ENCODE measurements at places on chromosomes 16 and 17.

DNA sequence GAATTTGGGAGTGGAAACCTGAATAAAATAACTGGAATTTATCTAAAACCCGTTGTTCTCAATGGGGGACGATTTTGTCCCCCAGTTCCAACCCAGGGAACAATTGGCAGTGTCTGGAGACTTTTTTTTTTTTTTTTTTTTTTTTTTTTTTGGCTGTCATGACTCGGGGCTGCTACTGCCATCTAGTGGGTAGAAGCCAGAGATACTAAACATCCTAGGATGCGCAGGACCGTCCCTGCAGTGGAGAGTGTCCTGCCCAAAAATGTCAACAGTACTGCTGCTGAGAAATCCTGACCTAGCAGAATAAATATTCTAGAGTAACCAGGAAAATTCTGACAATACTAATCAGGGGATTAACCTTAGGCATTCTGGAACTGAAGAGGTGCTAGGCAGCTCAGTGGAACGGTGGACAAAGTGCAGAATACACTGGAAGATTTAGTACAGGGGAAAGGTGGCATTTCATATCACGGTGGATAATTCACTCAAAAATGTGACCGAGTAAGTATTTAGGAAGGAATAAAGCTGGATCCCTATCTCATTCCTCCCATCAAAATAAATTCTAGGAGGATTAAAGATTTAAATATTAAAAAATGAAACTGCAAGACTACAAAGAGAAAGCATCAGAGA, 107.6 kb downstream of the SPECC1 start:
- no peak for DNase-seq

DNA sequence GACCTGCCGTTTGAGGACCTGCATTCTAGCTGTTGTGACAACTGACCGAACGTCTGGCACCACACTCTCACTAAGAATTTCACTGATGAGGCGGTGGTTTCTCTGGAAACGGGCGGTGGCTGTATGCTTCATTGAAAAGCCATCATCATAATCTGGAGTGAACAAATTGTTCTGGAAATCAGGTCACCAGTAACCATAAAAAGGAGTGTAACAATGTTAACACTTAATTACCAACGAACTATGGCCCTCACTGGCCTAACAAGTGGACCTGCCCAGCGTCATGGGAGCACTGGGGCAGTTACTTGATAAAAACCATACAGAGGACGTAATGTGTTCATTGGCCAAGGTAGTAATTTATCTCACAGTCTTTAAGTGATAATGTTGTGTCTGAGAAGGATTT, 15.4 kb downstream of the SMARCE1 start:
- no peak for DNase-seq

GRCh38 chr17:81927653-81928543, at the start of gene MAFG:
MAFG (minus strand) TSS chr17:81927735; CDS start chr17:81923185, 4,550 bp downstream.
- DNase-seq: peak; percentile 96

- no peak for DNase-seq
Observed at GRCh38 chr17:78669256-78669974, 92.2 kb upstream of the DNAH17 start.

DNA sequence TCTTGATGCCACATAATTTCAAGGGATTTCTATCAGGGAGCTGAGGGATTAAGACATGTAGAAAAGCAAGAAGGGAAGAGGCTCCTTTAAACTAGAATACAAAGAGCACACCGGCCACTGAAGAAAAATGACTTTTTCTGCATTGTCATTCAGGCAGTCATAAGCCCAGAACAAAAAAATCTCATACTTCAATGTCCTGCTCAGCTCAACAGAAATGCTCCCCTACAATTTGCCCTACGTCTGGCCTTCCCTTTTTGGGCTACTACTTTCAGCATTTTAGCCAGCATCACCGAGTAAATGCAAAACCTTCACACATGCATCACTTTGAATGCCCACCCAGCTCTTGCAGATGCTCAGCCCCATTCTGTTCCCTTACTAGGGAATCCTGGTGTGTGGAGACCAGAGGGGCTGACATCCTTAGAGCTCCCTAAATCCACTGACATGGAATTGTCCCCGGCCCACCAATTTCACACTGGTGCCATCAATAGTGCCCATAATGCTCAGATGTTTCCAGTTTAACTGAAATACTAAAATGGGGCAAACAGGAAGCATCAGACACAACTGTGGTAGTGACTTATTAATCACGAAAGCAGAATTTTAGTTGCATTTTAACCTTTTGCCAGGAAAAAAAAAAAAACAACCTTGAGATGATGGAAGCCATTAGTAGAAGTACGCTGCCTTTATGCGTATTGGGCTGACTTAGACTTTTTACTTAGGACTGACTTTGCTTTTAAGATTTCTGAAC, 2.7 kb downstream of the MAP3K14 start:
- DNase-seq: no peak

DNA sequence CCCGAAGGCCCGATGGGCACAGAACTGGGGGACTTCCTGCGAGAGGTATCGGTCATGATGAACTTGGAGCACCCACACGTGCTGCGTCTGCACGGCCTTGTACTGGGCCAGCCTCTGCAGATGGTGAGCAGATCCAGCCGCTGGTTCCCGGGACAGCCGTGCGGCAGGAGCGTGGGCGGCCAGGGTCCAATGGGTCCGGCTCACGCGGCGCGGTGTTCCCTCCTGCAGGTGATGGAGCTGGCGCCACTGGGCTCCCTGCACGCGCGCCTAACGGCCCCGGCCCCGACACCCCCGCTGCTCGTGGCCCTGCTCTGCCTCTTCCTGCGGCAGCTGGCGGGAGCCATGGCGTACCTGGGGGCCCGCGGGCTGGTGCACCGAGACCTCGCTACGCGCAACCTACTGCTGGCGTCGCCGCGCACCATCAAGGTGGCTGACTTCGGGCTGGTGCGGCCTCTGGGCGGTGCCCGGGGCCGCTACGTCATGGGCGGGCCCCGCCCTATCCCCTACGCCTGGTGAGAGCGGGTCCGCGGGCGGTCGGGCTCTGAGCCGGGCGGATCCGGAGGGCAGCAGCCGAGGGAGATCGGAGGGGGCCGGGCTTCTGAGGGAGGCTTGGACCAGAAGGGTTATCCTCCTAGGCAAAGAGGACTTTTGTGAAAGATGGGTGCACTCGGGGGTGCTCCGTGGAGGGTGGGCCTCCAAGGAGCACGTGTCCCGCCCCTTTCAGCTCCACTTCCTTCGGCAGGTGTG, 3.0 kb downstream of the TNK1 start:
- peak; percentile 56 for DNase-seq

DNA sequence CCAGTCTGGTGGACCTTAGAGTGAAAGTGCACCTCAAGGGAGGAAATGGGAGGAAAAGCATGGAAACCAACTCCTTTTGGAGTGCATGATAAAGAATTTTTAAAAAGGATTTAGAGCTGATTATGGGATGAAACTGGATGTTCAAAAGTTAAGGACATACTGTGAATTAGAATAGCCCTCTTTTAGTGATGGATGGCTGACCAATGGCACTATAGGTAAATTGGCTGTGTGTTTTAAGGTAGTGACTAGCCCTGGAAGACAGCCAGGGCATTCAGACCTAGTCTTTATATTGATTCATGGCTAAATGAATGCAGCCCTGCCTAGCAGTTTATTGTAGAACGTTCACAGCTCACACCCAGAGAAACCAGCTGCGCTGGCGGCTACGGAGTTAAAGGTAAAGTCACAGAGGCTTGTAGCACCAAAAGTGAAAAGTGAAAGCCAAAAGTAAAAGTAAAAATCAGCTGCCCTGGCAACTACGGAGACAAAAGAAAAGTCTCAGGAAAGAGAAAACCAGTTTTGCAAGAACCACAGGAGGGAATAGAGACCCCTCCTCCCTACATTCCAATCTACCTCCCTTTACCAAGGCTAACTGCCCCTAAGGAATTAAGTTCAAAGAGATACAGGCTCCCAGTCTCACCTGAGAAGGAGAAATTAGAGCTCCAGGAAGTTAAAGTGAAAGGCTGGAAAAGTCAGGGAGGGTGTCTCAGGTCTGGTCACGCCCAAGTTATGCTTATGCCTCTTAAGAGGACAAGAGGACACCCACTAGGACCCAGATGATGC, 21.8 kb downstream of the ACSM1 start:
- DNase-seq: peak; percentile 78

DNA sequence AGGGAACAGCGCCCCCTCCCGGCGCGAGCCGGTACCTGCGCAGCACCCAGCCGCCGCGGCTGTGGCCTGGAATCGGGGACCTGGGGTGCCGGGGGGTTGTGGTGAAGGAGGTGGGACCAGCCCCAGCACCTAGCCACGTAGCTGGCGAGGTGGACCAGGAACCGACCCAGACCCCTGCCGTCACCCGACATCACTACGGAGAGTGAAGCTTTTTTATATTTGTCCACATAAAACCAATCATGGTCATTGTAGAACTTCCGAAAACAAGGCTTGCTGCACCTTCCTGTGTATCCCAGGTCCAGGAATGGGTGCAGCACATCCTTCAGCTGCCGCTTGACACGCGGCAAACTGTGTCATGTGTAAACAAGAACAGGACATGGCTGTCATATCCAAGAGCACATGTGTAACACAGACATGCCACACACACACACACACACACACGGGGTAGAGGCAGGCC, 1.3 kb downstream of the HBQ1 start:
- peak; percentile 48 for DNase-seq

GRCh38 chr16:82750068-82750467, 123.3 kb downstream of the CDH13 start:
- DNase-seq: no peak

DNA sequence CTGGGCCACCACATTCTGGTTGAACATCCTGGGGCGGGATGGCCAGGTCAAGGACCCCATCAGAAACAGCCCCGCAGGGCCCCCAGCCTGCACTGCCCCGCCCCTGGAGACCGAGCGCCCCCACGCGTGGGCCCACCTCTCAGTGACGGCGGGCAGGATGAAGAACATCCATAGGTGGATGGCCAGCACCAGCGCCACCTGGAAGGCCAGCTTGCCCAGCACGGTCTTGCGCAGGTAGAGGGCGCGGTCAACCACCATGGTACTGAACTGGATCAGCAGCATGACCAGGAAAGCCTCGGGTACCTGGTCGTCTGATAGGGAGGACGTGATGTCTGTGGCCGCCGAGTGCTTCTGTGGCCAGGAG, 13.6 kb downstream of the CTU2 start:
- DNase-seq: no peak

- no peak for DNase-seq
Observed at GRCh38 chr16:54724346-54724925, 206.2 kb upstream of the IRX5 start.

- DNase-seq: no peak
Observed at GRCh38 chr17:49545007-49545660, 30.5 kb upstream of the NXPH3 start.

DNA sequence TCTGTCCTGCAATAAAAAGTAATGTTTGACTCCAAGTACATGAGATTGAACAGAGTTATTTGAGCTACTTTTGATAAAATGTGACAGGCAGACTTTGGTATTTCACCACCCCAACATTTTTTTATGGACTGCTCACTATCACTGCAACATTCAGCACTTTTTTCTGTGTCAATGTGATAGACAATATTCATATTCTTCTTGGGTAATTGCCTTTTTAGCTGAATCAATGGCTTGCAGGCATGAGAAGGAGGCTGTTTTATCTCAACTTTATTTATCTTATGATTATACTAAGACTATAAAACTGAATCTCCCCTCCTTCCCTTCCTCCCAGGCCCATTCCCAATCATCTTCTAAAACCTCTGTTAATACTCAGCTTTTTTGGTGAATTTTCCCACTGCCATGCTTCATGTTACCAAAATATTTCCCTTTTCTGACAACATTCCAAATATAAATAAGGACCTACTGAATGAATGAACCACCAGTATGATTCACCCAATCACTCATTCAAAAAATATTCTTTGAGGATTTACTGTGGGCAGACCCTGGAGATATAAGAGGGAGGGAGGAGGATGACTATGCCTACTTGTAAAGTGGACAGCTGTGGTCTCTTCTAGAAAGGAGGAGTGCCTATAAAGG, 67.6 kb downstream of the CDH13 start:
- no peak for DNase-seq

GRCh38 chr17:1324201-1324771, 44.8 kb downstream of the TRARG1 start:
- no peak for DNase-seq

DNA sequence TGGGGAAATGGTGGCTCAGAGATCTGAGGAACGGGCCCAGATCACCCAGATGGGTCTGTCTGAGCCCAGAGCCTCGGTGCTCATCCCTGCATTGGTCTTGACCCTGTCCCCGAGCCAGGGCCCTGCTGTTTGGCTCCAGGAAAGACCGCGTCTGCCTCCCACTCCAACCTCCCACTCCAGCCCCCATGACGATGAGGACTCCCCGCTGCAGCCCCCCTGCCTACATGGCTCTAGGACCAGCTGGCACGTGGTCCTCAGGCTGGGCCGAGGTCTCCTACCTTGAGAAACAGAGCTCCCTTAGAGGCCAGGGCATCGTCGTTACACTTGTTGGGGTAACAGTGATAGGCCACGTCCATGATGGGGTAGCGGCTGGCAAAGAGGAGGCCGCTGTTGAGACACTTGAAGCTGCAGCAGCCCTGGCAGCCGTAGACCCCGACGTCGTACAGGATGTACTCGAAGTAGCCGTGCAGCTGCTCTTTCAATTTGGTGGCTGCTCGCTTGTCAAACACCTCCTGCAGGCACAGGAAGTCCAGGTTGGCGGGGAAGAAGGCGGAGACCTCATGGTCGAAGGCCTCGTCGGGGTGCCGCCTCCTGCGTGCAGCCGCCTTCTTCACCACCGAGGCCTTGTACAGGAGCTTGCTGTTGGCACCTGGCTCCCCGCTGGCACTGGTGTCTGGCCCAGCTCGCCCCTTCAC, 59.9 kb downstream of the PRMT7 start:
- no peak for DNase-seq

GRCh38 chr16:76941113-76941512, 249.9 kb upstream of the MON1B start:
- no peak for DNase-seq

DNA sequence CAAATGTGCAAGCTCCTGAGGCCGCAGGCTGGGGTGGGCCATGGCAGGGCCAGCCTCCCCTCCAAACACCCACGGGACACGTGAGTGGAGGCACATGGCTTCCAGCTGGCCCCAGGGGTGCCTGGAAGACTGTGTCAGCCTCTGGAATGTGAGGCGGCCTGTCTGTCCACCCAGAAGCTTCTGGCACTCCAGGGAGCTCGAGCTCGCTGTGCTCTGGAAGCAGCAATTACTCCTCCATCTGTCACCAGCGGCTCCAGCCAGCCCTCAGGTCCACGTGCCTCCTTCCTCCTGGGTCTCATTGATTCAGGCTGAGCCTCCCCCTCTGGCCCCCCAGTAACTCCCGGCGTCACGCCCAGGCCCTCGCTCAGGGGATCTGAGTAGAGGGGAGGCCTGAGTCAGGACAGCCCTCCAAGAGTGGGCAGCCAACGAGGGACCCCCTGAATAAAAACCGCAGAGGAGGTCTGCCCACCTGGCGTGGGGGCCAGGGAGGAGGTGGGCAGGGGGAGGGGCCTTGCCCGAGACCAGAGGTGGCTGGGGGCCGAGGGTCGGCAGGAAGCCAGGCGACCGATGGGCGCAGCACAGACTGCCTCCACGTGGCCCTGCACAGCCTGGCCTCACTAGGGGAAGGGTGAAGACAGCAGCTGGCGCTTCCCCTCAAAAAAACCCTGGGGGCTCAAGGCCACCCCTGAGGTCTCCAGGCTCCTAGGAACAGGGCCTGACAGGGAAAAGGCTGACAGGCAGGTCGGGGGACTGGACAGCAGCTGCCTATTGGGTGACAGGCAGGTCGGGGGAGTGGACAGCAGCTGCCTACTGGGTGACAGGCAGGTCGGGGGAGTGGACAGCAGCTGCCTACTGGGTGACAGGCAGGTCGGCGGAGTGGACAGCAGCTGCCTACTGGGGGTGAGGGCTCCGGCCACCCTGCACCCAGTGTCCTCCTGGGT, 11.9 kb downstream of the PIEZO1 start:
- DNase-seq: peak; percentile 93

- DNase-seq: peak; percentile 7
Observed at GRCh38 chr17:8806926-8807550, 7.9 kb upstream of the MFSD6L start.
